ENCODE measurements at places on chromosomes 12 and 14. TPM values are rescaled to one million over a fixed set of nuclear protein-coding genes. Genes with fewer than 3 reads are reported as not detected.
A peak's percentile ranks its signal among the peaks of the same experiment; 100 is the strongest.

The VCPKMT gene
- 11.9 TPM for total RNA-seq

GRCh38 chr12:122080149-122081082 lies 1.9 kb downstream of the MLXIP start:
- peaks cover 36% of the 10 kb centered on the region for H3K4me1 ChIP-seq
- no peaks in the 10 kb centered on the region for H3K27me3 ChIP-seq
- peak; percentile 82 for DNase-seq

DNA sequence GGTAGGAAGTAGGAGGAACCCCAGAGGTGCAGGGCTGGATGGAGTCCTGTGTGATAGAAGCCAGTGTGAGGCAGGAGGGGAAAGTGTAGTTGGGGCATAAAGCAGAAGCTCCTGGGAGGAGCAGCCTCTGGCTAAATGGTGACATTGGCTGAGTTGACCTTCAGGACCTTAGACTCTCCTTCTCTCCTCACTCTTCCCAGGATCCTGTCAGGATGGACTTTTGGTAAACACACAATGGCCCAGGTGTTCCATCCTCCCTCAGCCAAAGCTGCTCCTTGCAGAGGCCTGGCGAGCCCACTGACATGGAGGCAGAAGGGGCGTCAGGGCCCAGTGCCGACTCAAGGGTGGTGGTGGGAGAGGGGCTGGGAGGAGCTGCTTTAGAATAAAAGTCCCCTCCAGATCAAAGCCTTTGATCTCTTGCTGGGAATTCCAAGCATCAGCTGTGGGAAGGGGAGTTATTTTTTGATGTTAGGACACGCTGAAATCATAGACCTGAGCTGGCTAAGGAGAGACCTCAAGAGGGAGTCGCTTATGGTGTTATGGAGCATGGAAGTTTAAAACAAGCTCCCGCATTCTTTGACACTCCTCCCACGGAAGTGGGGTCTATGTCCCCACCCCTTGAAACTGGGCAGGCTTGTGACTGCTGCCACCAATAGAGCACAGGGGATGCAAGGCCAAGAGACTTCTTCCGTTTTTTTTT lies 44.1 kb downstream of the SMIM41 start:
- no peak for DNase-seq
- no peak overlapping the region for H3K4me3 ChIP-seq
- peaks cover 12% of the 10 kb centered on the region for H3K27me3 ChIP-seq
- no peak overlapping the region for H3K27ac ChIP-seq

DNA sequence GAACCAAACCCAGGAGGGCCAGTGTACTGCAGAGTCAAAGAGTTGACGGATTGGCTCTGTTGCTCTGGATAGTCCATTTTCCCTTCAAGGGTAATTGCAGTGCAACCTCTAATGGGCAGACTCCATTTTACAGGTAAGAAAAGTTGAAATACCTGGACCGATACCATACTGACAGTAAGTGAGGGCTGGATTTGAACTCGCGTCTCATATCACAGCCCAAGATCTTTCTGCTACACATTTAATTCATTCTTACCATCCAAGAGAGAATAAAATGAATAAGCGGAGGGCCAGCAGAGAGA lies 356 bp upstream of the ZC3H14 start:
- DNase-seq, result no peak
- H3K36me3 ChIP-seq, result peaks cover 2% of the 10 kb centered on the region
- H3K27ac ChIP-seq, result no peak overlapping the region

The CIROP gene
- total RNA-seq, result not detected

DNA sequence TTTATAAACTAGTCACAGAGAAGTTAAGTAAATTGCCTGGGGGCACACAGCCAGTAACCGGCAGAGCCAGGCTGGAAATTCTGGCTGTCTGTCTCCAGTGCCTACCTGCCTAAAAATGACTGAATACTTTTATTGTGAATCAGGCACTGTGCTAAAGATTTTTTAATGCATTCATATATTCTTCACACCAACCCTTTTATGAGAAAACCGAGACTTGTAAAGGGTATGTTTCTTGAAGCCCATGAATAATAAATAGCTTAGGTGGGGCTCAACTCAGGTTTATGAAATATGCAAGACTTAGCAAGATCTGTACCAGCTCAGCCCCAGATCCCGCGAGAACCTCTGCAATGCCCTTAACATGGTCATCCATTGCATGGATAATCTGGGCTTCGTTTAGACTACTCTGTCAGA lies 60.8 kb downstream of the TMCC3 start:
- H3K27me3 ChIP-seq, result no peaks in the 10 kb centered on the region
- no peak for DNase-seq
- H3K36me3 ChIP-seq, result no peaks in the 10 kb centered on the region
- no peak overlapping the region for H3K27ac ChIP-seq
- no peak overlapping the region for H3K4me3 ChIP-seq

DNA sequence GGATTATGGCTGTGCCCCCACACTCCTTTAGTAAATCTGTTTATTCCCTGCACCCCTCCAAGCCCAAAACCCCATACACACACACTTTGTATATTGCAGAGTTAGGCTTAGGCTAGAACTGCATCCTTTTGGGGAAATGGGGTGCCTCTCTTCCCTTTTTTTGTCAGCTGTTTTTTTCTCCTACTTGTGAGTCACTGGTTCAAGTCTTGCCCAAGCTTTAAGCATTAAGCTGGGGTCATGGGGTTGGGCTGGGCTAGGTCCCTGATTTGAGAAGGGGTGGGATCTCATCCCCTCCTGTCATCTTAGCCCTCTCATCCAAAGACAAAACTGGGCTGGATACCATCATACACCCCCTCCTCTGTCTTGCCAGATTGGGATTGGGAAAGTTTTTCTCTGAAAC lies 1.6 kb downstream of the LRP1 start:
- no peak for DNase-seq
- peaks cover 51% of the 10 kb centered on the region for H3K4me1 ChIP-seq
- H3K27me3 ChIP-seq, result no peaks in the 10 kb centered on the region
- no peaks in the 10 kb centered on the region for H3K36me3 ChIP-seq
- H3K4me3 ChIP-seq, result peak overlapping the region; percentile 83

DNA sequence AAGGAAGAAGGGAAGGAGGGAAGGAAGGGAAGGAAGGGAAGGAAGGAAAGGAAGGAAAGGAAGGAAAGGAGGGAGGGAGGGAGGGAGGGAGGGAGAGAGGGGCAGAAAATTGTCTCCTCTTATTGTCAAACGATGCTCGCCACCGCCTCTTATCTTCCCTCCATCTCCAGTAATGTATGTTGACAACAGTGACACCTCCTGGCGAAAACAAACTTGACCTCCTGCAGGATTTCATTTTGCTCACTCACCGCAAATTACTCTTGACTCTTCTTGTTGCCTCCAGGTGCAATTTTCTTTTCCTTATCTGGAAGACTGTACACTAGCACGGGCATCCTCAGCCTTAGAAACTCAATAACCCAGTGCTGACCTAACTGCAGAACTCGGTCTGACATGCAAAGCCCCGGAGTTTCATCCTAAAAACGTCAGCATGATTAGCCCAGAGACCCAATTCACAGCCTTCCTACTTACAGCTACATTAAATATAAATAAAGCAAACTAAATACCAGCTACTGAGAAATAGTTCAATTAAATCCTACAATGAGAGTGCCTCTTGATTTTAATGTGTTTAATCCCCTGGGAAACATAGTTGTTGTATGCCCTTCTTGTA lies 512.4 kb upstream of the TMPO start:
- no peak overlapping the region for H3K4me3 ChIP-seq
- peak; percentile 1 for DNase-seq
- H3K27me3 ChIP-seq, result no peaks in the 10 kb centered on the region
- H3K27ac ChIP-seq, result no peak overlapping the region
- no peaks in the 10 kb centered on the region for H3K36me3 ChIP-seq

The LUM gene
- 128 TPM for total RNA-seq

DNA sequence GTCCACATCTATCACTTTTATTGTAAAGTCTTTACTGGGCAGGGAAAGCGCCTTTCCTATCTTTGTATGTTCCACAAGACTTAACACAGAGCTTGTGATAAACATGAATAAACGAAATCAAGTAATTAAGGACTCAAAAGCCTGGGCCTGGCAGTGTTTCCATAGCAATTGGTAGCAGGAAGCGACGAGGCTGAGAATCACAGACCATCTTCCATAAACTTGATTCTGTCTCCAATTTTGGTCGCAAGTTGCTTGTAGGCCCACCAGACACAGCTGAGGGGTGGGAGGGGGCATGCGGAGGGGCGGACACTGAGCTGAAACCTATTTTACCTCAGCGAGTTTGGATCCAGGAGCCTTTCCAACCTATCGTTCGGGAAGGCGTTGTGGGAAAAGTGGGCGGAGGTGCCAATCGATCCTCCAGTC lies 302 bp downstream of the CCDC38 start:
- peaks cover 3% of the 10 kb centered on the region for H3K4me1 ChIP-seq
- H3K4me3 ChIP-seq, result peak overlapping the region; percentile 89
- no peaks in the 10 kb centered on the region for H3K36me3 ChIP-seq

GRCh38 chr14:84826294-84826693 lies 703.6 kb upstream of the FLRT2 start:
- no peaks in the 10 kb centered on the region for H3K36me3 ChIP-seq
- H3K4me3 ChIP-seq, result no peak overlapping the region
- H3K4me1 ChIP-seq, result peaks cover 3% of the 10 kb centered on the region
- H3K27ac ChIP-seq, result no peak overlapping the region
- no peaks in the 10 kb centered on the region for H3K27me3 ChIP-seq

DNA sequence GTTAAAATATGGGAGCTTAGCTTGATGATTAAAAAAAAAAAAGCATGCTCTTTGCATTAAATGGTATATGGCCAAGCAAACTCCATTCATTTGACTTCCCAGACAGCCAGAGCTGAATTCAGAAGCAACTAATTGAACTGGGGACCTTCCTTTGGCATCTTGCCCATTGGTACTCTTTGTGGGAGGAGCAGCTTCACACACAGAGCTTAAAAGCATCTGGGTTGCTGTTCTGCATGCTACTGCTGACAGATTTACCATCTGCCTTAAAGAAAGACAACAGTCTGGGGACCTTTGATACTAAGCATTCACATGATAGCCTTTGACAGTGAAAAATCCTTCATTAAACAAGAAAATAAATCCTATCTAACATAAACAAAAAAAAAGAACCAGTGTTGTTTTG lies 977.9 kb downstream of the TMTC2 start:
- H3K27ac ChIP-seq, result no peak overlapping the region
- no peak overlapping the region for H3K4me3 ChIP-seq
- H3K36me3 ChIP-seq, result no peaks in the 10 kb centered on the region
- no peaks in the 10 kb centered on the region for H3K27me3 ChIP-seq
- DNase-seq, result no peak
- H3K4me1 ChIP-seq, result no peaks in the 10 kb centered on the region

The TMEM52B gene
- total RNA-seq, result not detected

DNA sequence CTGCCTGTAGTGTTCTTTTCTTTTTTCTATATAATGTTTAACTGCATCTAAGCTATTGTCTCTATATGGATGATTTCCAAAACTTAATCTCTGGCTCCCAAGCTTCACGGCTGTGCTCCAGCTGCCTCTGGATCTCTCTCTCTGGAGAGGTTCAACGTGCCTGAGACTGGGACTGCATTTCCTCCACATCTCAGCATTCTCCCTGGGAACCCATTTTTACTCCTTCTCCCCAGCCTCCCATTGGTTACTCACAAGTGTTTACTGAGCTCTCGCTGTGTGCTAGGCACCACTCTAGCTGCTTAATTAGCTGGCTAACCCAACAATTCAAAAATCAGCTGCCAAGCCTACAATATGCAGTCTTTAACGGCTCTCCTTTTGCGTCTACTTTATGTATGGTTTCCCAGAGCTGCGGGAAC lies 34.7 kb downstream of the FBXL14 start:
- peaks cover 9% of the 10 kb centered on the region for H3K4me1 ChIP-seq
- H3K27me3 ChIP-seq, result no peaks in the 10 kb centered on the region
- no peak overlapping the region for H3K4me3 ChIP-seq
- DNase-seq, result no peak
